ENCODE measurements at places on chromosomes 2 and 18. TPM values are rescaled to one million over a fixed set of nuclear protein-coding genes. Genes with fewer than 3 reads are reported as not detected.

POTEI gene
- not detected for total RNA-seq

- DNase-seq, result no peak
Measured at GRCh38 chr2:160463245-160463644, 30.4 kb downstream of the RBMS1 start.

GRCh38 chr2:159186462-159186861 is 100.0 kb downstream of the WDSUB1 start:
- DNase-seq, result no peak

- no peak for DNase-seq
Measured at GRCh38 chr2:62573137-62573731, 67.2 kb upstream of the TMEM17 start.

GRCh38 chr2:167336213-167336612 is 447.9 kb downstream of the XIRP2 start:
- no peak for DNase-seq
